ENCODE measurements at places on chromosomes 7 and 10.
A peak's percentile ranks its signal among the peaks of the same experiment; 100 is the strongest.

- DNase-seq = no peak
Measured at GRCh38 chr10:102283890-102284289, 38.6 kb downstream of the GBF1 start.

GRCh38 chr7:20218279-20218678 is 1.1 kb upstream of the MACC1 start:
- DNase-seq = no peak

- DNase-seq = no peak
Measured at GRCh38 chr10:88417387-88418030, 165.6 kb downstream of the RNLS start.

DNA sequence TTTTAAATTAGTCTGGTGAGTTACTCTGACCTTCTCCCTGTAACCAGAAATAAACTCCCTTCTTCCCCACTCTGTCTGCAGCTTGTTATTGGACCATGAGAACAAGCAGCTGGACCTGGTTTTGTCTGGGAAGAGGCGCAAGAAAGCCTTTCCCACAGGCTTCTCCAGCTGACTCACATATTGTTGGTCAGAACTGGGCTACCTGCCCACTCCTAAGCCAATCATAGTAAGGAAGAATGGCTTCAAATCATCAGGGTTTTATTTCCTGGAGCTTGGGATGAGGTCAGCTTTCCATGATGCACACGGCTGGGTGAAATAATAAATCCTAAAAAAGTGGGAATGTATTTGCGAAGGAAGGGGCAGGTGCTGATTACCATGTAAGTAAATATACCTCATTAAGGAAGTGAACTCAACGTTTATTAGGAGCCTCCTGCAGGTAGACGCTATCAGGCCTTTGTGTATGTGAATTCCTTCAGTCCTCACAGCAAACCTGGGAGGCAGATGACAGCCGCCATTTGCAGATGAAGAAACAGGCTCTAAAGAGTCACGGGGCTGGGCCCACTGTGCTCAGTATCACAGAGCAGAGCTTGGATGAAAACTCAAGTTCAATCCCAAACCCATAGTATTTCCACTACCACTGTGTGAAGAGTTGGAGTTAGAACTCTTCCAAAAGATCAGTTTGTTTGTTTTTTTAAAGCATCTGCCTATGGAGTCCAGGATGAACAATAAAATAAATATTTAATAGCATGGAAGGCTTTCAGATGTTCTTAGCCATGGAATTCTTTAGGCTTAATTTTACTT is 32.8 kb downstream of the IL15RA start:
- DNase-seq = no peak

DNA sequence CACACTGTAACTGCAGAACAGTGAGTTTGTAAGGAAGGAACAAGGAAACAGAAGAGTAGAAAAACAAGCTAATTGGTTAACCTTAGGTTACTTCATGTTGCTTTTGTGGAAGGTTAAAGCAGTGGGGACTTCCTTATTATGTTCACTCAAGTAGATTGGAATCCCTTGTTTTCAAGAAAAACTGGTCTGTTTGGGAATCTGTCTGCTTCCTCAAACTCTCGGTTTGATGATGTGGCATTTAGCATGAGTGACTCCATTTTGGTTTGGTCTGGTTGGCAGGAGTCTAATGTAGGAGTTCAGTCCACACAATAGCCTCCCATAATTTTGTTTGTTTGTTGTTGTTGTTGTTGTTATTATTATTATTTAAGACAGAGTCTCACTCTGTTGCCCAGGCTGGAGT is 3.8 kb upstream of the TRIM56 start:
- DNase-seq = no peak

DNA sequence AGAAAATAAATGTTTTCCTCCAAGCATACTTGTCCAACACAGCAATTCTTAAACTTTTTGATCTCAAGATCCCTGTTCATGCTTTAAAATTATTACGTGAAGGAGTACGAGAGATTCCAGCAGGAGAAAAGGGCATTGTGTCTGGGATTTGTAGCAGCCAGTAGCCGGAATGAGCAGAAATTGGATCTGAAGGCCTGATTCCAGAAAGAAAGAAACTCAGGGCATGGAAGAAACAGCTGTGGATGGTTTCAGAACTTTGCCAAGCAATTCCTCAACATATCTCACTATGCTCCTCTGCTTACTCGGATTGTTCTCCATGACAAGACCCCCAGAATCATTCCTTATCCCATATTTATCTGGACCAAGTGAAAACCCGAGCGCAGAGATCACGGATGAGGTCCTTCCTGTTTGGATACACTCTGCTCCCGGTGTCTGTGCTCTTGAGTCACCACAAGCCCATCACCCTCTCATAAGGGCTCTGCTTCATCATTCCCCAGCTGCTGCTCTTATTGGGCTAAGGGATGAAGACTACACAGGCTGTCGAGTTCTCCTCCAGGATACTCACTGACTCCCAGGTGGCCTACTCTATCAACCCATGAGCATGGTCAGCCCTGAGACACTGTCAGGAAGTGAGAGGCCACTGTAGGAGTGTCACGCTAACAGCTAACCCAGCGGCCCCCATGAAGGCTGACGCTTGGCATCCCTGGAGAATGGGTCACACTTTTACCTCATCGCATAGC is 121.0 kb upstream of the LANCL2 start:
- no peak for DNase-seq

DNA sequence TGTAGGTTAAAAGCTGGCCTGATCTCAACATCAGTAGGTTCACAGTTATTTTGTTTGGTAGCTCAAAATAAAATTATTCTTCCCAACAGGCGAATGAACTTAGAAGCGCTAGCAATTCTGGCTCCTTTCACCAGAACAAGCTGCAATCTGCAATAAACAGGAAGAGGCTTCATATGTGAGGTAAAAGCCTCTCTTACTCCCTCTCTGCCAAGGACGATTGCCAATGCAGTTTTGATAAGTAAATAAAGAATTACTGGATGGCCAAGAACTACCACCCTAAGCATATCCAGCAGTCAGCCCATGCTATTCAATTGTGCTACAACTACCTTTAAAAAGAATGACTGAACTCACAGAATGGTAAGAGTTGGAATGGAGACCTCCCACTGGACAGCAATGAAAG is 150.0 kb upstream of the LAMB4 start:
- DNase-seq = no peak

GRCh38 chr10:44731283-44731682 is 179.9 kb upstream of the TMEM72 start:
- no peak for DNase-seq

GRCh38 chr7:3068530-3068929 is 24.9 kb upstream of the CARD11 start:
- DNase-seq = no peak

DNA sequence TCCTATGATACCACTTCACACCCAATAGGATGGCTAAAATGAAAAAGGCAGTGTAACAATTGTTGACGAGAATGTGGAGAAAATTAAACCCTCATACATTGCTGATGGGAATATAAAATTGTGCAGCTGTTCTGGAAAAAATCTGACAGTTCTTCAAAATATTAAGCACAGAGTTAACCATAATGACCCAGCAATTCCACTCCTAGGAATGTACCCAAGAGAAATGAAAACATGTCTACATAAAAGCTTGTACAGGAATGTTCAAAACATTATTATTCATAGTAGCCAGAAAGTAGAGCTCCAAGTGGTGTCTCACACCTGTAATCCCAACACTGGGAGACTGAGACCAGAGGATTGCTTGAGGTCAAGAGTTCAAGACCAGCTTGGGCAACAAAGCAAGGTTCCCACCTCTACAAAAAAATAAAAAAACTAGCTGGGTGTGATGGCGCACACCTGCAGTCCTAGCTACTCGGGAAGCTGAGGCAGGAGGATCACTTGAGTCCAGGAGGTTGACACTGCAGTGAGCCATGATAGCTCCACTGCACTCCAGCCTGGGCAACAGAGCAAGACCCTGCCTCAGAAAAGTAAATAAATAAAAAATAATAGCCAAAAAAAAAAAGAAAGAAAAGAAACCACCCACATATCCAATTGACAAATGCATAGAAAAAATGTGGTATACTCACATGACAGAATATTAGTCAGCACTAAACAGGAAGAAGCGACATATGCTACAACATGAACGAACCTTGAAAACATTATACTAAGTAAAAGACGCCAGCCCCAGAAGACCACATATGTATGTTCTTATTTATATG is 5.0 kb downstream of the RHEB start:
- no peak for DNase-seq

- no peak for DNase-seq
Measured at GRCh38 chr10:97888641-97889262, 39.1 kb downstream of the GOLGA7B start.

DNA sequence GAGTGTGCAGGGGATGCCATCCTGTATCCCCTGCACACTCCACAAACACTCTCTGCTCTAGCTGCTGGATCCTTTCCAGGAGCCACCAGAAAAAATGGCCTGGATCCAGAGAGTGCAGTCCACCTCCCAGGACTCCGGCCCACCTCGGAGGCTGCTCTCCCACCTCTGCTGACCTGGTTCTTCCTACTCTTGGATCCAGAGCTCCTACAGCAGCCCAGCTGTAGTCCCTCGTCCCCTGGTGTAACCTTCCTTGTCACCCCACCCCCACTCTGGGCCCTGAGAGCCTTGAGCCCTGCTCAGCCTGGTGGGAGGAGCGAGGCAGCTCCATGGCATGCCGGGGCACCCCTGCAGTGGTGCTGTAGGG is 54.4 kb downstream of the GOLGA7B start:
- no peak for DNase-seq

DNA sequence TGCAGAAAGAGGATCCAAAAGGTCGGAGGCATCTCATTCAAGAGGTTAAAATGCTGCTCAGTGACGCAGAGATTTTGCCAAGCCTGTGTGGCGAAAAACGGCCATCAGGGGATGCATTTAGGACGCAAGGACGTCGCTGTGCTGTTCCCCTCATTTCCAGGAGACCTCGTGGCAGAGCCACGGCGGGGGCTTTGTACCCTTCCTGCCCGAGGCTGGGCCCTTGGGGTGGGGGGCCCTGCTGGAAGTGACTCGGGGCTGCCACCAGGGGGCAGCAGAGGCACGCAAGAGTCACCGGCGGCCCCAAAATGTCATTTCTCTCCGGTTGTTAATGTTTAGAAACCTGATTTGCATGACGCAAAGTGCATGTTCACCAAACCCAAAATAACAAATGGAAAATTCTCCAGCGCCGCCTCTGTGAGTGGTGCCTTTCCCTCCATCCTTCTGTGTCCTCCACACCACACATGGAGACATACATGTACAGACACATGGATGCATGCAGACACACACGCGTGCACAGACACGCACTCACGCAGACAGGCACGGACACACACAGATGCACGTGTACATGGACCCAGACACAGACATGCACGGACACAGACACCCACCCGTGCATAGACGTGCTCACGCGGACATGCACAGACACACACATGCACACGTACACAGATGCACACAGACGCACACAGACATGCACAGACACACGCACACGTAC is 51.0 kb upstream of the NKX6-2 start:
- peak; percentile 83 for DNase-seq

DNA sequence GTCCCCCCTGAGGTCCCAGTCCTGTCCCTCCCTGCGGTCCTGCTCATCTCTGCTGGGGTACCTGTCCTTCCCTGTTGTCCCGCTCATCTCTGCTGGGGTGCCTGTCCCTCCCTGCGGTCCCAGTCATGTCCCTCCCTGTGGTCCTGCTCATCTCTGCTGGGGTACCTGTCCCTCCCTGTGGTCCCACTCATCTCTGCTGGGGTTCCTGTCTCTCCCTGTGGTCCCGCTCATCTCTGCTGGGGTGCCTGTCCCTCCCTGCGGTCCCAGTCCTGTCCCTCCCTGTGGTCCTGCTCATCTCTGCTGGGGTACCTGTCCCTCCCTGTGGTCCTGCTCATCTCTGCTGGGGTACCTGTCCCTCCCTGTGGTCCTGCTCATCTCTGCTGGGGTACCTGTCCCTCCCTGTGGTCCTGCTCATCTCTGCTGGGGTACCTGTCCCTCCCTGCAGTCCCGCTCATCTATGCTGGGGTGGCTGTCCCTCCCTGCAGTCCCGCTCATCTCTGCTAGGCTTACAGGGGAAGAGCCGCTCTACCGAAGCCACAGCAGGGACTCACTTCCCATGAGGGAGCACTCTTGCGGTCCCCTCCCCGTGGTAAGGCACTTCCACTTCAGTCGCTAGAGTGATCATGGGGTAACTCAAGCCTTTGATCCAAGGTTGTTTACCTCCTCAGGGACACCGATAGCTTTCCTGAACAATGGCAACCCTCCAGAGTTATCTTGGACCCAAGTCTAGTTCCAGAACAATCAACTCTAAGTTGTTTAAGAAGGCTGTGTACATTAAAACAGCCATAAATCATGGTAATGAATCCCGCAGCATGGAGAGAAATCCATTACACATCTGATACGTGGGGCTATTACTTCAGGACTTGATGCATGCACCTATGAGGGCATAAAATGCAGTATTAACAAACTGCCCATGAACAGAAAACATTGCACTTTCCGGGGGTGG is 46.8 kb upstream of the MNX1 start:
- no peak for DNase-seq

- DNase-seq = peak; percentile 91
Measured at GRCh38 chr10:6202684-6203330, at the start of gene PFKFB3. PFKFB3 (plus strand) TSS chr10:6202932; CDS start chr10:6203261, 329 bp downstream.

DNA sequence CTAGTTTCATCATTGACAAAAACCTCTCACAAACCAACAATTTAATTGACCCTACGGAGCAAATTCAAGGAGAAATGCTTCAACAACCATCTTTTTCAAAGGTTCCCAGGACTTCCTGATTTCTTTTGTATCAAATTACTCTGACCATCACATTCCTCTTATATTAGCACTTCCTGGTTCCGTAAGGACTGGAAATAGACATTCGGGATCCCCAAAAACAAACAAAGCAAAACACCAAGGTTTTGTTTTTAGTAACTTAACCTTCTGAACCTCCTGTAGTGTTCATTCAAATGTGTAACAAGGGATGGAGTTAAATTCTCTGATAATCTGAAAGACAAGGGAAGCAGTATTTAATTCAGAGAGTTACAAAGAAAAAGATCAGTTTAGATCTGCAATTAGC is 387.6 kb upstream of the NRP1 start:
- no peak for DNase-seq

DNA sequence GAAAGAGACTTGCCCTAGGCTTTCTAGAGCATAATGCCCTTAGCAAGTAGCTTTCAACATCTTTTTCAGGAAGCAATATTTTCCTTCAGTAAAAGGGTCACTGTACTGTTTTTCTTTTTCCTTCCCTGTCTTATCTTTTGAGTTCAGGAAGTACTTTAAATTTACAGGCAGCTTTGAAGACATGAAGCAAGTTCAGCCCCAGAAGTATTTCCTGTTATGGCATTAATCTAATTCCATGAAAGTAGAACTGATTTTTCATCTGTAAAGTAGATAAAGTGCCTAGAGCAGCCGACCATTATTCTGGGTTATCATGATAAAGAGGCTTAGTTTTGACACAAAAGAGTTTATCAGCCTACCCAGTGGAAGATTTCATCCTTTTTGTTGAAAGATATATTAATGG is 288.2 kb downstream of the ADK start:
- DNase-seq = no peak

GRCh38 chr7:24952464-24952863 is 27.5 kb downstream of the OSBPL3 start:
- DNase-seq = no peak

DNA sequence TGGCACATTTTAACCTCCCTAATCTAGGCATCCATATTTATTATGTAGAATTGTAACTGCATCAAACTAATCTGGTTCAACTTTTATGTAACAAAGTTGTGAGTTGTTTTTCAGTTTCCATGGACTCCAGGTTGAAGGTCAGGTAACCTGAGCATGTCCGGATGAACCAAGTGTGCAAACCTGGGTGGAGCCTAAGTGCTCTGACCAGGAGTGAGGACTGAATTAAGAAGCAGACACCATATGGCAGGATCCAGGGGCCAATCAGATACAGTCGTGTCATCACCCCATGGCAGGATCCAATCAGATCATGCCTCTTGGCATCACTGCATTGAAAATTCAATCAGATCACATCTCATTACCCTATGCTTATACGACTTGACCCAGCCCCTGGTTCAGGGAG is 41.2 kb upstream of the PHYHIPL start:
- DNase-seq = no peak
